PC-9 (cell line): ENCODE measurements at places on chromosomes 11 and 22.

GRCh38 chr22:49763138-49763537 lies 64.5 kb downstream of the BRD1 start:
- no peak for DNase-seq

GRCh38 chr22:42419243-42419881 lies 12.8 kb downstream of the NFAM1 start:
- DNase-seq = no peak

DNA sequence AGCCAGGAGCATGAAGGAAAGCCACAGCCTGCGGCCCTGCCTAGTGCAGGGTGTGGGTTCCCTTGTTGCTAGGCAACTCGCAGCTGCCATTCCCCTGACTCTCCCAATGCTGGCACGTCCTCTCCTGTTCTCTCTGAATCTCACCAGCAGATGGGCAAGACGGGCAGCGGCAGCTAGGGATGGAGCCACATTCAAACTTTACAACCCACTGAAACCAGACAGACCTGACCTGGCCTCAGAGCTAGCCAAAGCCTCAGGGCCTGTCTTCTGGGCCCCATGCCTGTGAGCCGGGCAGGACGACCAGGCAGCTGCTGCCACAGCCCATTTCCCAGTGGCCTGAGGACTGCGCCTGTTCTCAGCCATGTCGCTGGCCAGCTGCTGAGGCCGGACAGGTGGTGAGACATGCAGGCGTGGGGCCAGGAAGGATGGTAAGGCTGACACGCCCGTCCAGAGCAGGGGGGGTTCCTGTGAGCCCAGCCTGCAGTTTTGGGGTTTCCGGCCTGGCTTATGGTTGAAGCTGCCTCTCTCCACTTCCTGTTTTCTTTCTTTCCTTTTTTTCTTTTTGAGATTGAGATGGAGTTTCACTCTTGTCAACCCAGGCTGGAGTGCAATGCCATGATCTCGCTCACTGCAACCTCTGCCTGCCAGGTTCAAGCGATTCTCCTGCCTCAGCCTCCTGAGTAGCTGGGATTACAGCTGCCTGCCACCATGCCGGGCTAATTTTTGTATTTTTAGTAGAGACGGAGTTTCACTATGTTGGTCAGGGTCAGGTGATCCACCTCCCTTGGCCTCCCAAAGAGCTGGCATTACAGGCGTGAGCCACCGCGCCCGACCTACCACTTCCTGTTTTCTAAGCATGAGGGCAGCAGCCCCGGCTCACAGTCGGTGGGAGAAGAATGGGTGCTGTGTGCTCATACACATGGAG lies 4.1 kb downstream of the SUN2 start:
- peak; percentile 62 for DNase-seq

DNA sequence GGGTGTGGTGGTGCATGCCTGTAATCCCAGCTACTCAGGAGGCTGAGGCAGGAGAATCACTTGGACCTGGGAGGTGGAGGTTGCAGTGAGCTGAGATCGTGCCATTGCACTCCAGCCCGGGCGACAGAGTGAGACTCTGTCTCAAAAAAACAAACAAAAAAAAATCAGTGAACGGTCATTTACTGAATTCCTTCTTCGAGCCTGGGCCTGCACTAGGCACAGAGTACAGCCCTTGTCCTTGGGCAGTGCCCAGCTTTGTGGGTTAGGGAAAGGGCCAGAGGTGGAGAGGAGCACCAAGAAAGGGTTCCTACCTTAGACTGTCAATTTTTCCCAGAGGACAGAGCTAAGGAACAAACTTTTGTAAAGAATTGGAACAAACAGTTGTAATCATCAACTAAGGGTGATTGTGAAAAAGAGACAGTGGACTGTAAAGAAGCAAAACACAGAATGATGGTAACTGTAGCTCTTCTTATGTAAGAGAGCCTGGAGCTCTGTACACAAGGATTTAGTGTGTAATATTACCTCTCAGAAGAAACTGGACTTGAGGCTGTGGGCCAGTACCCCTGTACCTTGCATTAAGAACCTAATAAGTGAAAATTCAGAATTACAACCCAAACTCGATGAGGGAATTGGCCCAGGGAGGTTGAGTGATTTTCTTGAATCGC lies 10.8 kb downstream of the GVQW3 start:
- no peak for DNase-seq

GRCh38 chr11:16596231-16596630 lies 142.2 kb upstream of the C11orf58 start:
- no peak for DNase-seq

DNA sequence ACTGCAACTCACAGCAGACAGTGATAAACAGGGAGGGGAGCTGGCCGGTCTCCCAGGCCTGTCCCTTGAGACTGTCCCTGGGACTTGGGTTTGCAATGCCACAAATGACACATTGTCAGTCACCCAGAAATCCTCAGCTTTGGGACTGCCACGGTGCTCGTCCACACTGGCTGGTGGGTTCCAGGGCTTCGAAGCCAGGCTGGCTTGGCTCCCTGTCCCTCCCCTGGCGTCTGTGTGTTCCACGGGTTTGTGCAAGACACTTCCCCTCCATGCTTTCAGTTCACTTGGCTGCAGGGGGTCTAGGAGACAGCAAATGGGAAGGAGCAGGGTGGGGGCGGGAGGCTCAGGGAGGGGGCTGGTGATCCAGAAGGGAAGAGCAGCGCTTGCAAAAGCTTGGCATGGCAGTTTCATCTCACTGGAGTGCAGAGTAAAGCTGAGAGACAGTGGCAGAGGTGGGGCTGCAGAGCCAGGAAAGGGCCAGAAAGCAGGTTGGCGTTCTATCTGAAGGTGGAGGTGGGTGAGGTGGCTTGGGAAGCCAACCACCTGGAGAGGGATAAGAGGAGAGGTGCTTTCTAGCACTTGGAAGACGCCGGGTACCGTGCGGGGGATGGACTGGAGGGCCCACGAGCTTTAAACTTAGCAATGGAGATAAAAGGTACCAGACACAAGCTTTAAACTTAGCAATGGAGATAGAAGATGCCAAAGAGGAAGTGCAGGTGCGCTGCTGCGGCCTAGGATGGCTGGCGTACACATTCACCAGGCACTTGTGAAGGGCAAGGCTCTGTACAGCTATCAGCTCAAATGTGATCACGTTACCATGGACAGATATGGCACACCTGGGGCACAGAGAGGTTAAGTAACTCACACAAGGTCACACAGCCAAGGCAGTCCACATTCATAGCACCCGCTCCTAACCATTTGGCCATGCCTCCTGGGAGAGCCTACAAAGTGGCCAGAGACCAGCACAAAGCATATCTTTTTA lies 86.4 kb upstream of the SHISAL1 start:
- DNase-seq = no peak

DNA sequence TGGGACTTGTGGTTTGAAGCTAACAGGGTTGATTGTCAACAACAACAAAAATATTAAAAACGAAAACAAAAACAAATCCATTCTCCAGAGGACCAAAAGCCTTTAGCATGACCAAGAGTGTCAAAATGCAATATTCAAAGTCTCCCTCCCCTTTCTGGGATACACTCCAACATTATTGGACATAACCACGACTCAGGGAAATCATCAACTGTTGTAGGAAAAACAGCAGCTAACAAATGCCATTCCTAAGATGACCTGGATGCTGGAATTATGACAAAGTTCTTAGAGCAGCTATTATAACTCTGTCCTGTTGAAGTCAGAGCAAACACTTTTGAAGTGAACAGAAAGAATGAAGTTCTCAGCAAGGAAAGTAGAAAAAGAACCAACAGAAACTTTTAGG lies 143.0 kb downstream of the TMEM135 start:
- no peak for DNase-seq

GRCh38 chr22:45204819-45205218 lies 35.9 kb downstream of the KIAA0930 start:
- no peak for DNase-seq

- no peak for DNase-seq
Observed at GRCh38 chr11:14617241-14618027, 26.2 kb upstream of the PDE3B start.

GRCh38 chr11:78451371-78452150 lies 33.9 kb upstream of the GAB2 start:
- DNase-seq = no peak

GRCh38 chr11:19199771-19200170 lies 2.0 kb downstream of the CSRP3 start:
- DNase-seq = no peak

GRCh38 chr22:42303396-42304323 lies 33.2 kb upstream of the TCF20 start:
- DNase-seq = no peak

- DNase-seq = peak; percentile 16
Observed at GRCh38 chr22:46068593-46069491, 81.5 kb upstream of the PPARA start.

DNA sequence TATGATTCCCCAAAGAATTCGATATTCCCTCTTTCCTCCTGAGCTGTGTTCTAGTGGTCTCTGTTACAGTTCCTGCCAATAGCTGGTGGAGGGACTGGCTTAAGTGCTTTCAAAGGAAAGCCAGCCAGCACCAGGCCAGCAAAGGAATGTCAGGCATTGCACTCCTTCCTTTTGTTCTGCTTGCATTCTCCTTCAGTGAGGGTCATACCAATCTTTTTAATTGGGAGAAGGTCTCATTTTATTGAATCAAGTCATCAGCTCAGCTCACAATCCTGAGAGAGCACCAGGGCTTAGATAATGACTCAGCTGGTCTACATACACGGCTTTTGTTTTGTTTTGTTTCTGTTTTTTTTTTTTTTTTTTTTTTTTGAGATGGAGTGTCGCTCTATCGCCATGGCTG lies 222.9 kb downstream of the NAV2 start:
- DNase-seq = peak; percentile 87

GRCh38 chr11:77144857-77145428 lies 16.9 kb downstream of the MYO7A start:
- no peak for DNase-seq

GRCh38 chr22:42752230-42752746 lies 31.6 kb upstream of the A4GALT start:
- DNase-seq = no peak

- DNase-seq = no peak
Observed at GRCh38 chr22:29311464-29312217, 3.9 kb downstream of the RASL10A start.

DNA sequence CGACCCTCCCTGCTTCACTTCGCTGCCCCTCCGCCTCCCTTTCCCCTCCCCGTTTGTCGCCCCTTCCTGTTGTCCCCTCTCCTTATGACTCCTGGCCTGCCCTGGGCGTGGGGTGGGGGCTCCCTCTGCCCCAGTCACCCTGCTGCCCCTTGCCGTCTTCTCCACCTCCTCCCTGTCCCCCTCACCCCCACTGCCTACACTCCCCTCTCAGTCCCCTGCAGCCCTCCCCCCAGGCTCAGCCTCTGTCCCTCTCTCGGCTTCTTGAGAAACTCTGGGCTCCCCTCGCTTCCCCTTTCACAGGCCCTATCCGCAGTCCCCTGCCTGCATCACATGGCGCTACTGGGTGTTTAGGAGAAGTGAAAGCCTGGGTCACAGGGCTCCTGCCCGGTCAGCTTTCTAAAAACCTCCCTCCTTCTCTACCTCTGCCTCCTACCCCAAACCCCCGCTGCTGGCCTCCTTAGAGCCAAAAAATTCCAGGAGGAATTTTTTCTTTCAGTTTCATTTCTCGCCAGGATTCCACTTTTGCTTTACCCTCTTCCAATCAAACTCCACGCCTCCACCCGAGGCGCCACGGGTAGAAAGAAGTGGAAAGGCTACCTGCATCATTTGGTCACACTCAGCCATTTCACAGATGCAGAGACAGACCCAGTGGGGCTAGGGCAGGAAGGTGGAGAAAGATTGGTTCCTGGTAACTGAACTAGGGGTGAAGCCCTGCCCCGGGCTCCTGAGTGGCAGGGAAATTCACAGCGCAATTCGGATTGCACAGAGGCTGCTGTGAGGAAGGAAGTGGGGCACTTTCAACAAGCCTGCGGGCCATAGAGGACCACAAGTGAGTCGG lies at the start of gene SLC15A3:
TSS of gene SLC15A3 (minus strand) at position 273 of the 838 bp plus-strand sequence. CDS start 625 bp downstream, outside the sequence.
- DNase-seq = no peak

DNA sequence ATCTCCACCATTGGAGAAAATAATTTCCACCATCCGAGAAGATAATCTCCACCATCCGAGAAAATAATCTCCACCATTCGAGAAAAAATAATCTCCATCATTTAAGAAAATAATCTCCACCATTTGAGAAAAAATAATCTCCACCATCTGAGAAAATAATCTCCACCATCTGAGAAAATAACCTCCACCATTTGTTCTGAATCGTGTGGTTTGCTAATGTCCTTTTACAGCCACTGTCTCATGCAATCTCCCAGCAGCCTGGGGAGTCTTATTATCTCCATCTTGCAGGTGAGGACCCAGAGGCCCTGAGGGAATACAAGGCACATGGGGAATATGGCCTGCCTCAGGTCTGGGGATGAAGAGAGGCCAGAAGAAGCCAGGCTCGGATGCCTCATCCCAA lies 54.1 kb upstream of the TCF20 start:
- DNase-seq = no peak

DNA sequence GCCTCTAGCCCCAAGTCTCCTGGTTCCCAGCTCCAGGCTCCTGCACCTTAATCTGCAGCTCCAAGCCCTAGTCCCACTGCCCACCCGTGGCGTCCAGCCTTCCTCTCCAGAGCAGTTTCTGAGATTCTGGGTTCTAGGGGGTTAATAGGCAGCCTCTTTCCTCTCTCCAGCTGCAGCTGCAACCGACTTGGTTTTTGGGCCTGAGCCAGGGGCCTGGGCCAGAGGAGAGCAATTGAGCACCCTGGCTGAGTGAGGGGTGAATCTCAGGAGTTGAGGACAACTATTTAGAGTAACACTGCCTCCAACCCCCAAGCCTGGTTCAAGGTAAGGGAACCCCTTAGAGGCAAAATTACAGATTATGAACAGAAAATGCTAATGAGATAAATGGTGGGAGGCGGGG lies 9.0 kb upstream of the CHRM1 start:
- no peak for DNase-seq

GRCh38 chr11:2913776-2914175 lies 15.4 kb downstream of the PHLDA2 start:
- no peak for DNase-seq

DNA sequence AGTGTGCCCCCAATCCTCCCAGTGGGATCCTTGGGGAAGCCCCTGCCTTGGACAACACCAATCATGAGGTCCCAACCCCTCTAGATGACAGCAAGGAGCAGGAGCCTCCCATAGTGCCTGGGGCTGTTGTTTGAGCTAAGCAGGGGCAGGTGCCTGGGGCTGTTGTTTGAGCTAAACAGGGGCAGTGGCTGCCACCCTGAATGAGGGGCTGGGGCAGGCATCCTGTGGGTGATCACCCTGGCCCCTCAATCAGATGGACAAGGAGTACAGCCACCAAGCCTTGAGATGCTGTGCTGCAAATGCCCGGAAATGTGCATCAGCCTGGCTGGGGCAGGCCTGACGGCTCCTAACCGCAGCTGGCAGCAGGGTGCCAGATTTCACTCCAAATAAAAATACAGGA lies 66.7 kb downstream of the MYEOV start:
- no peak for DNase-seq

GRCh38 chr22:40026641-40027040 lies 31.9 kb downstream of the FAM83F start:
- no peak for DNase-seq

- no peak for DNase-seq
Observed at GRCh38 chr11:26901162-26901561, 92.8 kb upstream of the FIBIN start.
